Stimulated activated CD4-positive, alpha-beta T cell treated with anti-CD3 and anti-CD28 coated beads, Interleukin-1b, Interleukin-23, amount 100 ng/mL, for 1 hour (primary cell): ENCODE measurements at places on chromosomes 12 and 14.

- no peak for DNase-seq
Measured at GRCh38 chr12:99997806-99998205, 13.1 kb upstream of the ANKS1B start.

- no peak for DNase-seq
Measured at GRCh38 chr14:85466678-85467077, 63.3 kb upstream of the FLRT2 start.

GRCh38 chr12:131112021-131112420 is 158.3 kb downstream of the ADGRD1 start:
- DNase-seq: no peak

DNA sequence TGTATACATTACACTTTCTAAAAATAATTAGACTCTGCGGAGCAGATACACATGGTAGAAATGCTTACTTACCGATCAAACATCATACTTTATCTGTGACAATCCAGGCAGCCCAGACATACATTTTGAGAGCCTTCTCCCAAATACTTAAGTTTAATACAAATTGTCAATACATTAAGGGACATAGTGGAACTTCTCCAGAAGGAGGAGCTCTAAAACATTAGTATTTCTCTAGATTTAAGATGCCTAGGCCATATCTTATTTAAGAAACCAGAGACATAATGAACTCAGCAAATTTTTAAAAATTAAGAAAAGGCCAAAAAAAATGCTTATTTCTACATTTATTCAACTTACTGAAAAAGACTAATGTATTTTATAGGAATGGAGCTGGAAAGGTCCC is 16.1 kb downstream of the ACSM4 start:
- DNase-seq: no peak
